ENCODE measurements at places on chromosomes 13 and 19.

- DNase-seq: no peak
These were observed 26.5 kb downstream of the GPR18 start for GRCh38 chr13:99231721-99232120.

DNA sequence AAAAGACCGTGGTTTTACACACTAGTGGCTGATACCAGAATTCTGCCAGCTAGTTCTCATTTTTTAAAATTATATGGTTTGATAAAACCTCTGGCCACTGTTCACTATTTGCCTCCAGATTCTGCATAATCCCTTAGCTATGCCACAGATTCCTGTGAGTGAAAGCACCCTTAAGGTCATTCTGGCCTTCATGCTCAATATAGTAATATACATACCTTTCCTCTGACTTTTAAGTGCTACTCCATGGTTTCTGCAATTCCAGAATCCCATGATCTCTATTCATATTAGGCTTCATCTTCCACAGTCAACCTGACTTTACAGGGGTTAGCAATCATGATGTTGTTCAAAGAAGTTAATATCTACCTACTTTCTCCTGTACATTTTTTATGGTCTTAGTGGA lies 274.1 kb upstream of the EDNRB start:
- DNase-seq: no peak

GRCh38 chr13:89966524-89966923 lies 1381.0 kb upstream of the MIR17HG start:
- no peak for DNase-seq

- no peak for DNase-seq
These were observed 45.9 kb downstream of the MBD3L1 start for GRCh38 chr19:8877854-8878705.

DNA sequence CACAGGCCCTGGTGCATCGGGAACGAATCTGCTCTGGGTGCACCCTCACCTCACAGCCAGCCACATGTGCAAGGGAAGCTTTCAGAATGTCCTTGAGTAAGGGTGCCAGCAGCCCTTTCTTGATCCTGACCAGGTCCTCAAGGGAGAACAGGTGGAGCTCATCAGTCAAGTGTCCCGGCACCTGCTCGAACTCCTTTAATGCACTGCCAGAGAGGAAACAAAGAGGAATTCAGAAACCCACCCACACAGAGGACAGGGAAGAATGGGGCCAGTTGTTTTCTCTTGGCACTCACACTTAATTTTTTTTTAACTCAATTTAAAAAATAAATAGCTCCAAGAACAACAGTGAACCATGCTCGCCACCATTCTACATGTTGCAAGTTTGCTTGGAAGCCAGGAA lies 41.7 kb downstream of the RUBCNL start:
- DNase-seq: no peak

DNA sequence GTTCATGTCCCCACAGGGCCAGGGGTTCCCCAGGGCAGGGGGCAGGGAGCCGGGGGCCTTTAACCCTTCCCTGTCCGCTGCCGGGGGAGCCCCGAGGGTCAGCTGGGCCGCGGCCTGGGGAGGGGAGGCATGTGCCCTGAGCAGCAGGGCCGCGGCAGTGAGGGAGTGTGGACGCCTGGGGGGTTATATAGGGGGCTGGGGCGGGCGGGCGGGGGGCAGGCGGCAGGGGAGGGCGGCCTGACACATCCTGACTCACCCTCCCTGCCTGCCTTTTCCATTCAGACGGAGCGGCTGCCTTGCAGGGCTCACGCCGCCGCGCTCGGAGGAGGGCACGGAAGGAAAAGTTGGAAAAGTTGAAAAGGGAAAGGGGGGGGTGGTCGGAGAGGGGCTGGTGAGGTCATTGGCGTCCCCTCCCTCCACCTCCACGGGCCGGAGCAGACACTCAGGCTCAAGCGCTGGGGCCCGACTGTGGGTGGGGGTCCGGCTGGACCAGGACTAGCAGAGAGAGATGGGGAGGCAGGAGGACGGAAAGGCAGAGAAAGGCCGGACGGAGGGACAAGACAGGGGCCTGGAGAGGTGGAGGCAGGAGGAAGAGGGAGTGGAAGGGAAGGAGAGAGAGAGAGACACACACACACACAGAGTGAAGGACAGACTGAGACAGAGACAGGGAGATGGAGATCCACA lies at the start of gene IL11:
Gene IL11 (minus strand): TSS at position 159 of the 684 bp plus-strand sequence. CDS start 153 bp downstream, at position 6.
- no peak for DNase-seq

DNA sequence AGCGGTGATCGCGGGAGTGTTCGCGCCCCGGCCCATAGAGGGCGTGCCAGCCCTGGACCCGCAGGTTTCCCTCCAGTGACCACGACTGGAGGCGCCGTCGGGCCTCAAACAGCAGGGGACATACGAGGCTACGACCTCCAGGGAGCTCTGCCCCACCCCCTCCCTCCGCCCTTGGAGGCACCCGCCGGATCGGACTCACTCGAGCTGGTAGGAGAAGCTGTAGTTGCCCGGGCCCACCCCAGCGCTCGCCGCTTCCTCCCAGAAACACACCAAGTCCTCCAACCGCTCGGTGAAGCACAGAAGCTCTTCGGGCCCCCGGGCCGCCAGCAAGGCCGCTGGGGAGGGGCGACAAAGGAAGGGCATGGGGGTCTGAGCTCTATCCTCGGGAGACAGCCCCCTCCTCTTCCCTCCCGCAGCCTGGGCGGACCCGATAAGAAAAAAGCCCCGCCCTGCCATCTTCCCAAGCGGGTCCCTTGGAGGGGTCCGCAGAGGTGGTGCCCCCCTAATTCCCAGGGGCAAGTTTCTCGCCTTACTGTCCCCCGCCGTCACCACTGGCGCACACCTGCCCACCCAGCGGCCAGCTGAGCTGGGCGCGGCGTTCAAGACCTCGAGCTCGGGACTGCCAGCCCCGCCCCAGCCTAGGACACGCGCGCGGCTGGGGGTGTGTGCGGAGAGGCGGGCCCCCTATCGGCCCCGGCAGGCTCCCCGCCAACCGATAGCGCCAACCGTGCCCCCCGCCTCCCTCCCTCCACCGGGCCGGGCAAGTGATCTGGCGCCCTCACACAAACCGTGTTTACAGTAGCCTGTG lies 1.0 kb downstream of the EPOR start:
- DNase-seq: no peak

DNA sequence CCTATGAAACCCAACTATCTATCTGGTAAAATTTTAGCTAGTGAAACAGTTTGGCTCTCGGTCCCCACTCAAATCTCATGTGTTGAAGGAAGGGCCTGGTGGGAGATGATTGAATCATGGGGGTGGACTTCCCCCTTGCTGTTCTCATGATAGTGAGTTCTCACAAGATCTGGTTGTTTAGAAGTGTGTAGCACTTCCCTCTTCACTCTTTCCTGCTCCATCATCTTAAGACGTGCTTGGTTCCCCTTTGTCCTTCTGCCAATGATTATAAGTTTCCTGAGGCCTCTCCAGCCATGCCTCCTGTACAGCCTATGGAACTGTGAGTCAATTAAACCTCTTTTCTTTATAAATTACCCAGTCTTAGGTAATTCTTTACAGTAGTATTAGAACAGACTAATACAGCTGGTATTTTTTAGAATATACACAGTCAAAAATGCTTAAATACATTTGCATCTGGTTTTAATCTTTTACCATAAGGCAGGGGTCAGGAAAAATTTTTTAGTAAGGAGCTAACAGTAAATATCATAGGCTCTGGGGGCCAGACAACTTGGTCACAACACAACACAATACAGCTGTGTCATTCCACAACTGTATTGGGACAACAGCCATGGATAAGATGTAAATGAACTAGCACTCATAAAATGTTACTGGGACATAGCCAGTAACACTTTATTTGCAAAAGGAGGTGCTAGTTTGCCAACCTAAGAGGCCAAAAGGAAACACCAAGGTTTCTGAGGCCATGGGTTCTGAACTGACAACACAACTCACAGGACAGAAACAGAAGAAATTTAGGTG lies 24.3 kb downstream of the DZIP1 start:
- no peak for DNase-seq

- DNase-seq: no peak
These were observed 31.8 kb upstream of the SPART start for GRCh38 chr13:36377826-36378468.

DNA sequence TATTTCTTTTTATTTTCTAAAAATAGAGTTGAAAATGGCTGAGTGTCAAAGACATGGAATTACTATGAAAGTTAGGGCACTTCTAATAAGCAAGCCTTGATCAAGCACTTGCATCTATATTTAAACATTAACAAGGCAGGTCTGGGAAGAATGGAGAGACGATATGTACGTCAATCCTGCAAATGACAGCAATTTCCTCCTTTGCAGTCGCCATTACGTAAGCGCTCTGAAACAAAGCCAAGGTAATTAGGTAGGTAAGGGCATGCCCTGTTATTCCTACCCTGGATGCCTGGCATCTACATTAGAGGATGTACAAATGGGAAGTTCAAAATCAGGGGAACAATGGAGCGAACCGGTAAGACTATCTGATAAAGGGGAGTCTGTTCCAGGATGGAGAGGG lies 664.0 kb upstream of the ARGLU1 start:
- DNase-seq: no peak

Measured in left lung (tissue), 14 donors.